Head of caudate nucleus (tissue), 42 donors: ENCODE measurements at places on chromosomes 2 and 18.

DNA sequence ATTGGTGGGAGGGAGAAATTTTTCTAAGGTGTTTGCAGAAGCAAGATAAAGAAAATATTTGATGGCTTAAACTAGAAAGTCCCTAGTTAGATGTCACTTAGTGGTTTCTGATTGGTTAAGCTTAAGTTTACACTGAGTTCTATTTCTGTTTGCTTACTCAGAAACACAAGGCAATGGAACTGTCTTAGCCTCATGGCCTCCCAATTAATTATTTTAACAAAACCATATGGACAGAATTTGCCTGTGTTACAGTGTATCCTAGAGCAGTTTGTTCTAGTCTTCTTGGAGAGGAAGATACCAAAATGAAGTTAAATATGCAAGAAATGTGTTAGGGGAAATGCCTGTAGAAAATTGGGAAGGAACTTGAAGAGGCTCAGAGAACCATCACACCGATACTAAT is 4.6 kb upstream of the IMPACT start:
- DNase-seq = no peak

GRCh38 chr2:174833737-174834136 is 69.5 kb upstream of the CHRNA1 start:
- no peak for DNase-seq

DNA sequence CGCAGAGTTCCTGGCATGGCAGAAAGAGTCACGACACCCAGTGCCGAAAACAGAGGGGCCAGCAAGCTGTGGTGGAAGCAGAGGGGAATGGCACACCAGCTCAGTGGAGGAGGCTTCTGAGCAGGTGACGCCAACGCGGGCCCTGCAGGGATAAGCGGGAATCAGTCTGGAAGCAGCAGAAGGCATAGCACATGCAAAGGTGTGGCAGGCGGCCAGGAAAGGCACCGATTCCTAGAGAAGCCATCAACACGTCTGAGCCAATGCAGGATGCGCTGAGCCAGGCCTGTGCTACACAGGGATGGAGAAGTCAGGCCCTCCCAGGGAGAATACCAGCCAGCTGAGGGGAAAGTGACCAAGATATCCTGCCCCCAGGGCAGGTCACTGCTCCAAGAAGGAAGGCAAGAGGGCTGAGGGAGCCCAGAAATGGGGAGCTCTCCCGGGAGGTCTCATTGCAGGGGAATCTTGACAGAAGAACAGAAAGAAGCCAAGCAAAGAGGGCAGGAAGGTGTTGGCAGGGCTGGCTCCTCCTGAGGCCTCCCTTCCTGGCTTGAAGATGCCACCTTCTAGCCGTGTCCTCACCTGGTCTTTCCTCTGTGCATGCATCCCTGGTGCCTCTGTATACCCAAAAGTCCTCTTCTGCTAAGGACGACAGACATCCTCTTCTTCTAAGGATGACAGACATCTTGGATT is 16.3 kb downstream of the TEX51 start:
- no peak for DNase-seq

GRCh38 chr2:179467111-179467510 is 202.5 kb upstream of the SESTD1 start:
- no peak for DNase-seq

GRCh38 chr2:81304154-81304830 is 999.7 kb upstream of the LRRTM1 start:
- DNase-seq = no peak

- no peak for DNase-seq
These were observed 77.3 kb downstream of the TEX51 start for GRCh38 chr2:126975671-126976655.

DNA sequence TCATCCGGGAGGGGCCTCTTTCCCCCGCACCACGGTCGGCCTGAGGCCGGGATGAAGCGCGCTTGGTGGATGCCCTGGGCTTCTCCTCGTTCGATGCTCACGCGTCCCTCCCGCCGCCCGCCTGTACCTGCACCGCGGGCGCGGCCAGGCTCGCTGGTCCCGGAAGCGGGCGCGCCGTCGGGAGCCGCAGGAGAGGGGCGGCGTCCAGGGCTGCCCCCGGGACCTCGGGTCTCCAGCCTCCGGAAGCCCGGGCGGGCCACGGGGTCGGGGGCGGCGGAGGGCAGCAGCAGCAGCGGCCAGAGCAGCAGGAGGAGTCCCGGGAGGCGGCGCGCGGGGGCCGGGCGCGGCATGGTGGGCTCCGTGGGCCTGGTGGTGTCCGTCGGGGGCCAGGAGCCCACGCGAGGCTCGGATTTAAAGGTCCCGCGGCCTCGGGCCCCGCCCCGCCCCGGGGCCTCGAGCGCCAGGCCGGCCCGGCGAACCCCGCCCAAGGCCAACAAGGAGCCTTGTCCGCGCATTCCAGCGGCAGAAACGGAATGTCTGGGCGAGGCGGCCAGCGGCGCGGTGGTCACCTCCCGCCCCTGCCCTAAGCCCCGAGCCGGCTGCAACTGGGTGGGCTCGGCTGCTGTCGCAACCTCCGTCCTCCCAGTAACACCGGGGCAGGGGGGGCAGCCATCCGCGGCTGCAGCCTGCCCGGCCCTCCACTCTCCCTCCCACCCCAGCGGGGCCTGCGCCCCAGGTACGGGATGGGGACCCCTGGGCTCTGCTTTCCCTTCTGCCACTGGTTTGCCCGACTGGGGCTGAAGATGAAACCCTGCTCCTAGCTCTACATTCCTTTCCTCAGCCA is at the start of gene MATN3:
TSS of gene MATN3 (minus strand) at position 387 of the 844 bp plus-strand sequence. CDS start at position 350, 37 bp downstream.
- no peak for DNase-seq

DNA sequence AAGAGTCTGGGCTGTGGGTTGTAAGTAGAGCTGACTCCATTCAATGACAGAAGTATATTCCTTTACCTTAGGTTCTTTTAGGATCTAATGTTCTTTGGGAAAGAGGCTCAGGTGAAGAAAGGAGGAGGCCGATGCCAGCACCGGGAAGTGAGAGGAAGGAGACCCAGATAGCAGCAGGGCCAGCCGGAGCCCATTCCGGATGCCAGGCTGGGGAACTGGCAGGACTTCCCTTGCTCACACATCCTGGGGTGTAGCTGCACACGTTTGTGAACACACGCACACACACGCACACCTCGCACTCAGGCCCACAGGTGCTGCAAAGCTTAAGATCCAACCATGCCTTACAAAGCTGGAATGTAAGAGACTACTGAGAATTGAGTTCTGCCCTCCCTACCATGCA is 95.8 kb upstream of the SMAD2 start:
- peak; percentile 37 for DNase-seq

GRCh38 chr2:232497348-232497747 is 9.7 kb upstream of the ECEL1 start:
- DNase-seq = no peak

DNA sequence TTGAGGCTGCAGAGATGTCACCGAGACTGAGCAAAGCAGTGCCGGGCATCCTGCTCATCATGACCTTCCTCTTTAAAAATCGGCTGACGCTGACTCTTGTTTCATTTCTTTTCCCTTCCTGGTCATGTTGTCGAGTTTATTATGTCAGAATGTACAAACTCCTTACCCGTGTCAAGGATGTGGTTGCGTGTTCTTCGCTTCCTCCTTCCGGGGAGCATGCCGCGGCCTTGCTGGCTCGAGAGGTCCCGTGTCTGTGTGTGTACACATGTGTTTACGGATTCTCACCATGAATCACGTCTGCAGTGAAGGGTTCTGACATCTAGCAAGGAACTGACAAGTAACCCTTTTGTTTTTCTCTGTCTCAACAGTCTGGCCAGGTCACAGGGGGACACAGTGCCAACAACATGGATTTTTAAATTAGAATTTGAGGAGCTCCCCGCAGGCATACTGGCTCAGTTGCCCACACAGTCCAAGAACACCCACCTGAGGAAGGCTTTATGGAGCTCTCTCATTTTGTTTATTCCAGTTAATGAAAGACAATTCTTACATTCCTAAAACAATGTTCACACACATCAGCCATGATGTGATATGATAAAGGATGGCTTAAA is 60.2 kb downstream of the MYT1L start:
- no peak for DNase-seq

GRCh38 chr2:233764264-233764663 is 4.2 kb downstream of the UGT1A1 start:
- no peak for DNase-seq

DNA sequence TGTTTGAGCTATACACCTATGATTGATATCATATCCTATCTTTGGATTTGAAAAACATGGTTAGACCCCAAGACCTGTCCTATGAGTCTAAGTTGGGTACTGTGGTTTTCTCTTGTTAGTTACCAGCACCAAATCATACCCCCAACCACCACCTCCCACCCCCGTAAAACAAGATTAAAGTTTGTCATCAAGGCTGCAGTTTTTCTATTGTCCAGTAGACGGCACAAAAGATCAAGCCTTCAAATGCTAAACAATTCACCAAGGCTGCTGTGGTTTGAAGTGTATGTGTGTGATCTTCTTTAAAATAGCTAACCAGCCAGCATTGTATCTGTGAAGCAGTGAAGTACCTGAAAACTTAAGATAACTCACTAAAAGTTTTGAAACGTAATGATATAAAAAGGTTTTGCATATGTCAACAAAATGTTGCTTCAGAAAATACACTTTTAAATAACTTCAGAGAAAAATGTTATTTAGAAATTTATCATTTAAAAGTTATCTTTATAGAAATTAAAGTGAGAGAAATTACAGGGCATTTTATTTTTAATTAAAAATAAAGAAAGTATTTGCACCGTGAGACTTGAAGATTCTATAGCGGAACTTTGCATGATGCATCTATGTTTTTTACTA is 5.8 kb upstream of the MEIS1 start:
- DNase-seq = no peak

- no peak for DNase-seq
These were observed 600.2 kb downstream of the NYAP2 start for GRCh38 chr2:225999692-226000091.

GRCh38 chr2:223768179-223768578 is 69.2 kb downstream of the AP1S3 start:
- no peak for DNase-seq

GRCh38 chr2:174591740-174592139 is 5.9 kb downstream of the WIPF1 start:
- no peak for DNase-seq

GRCh38 chr2:46135228-46135855 is 161.9 kb upstream of the EPAS1 start:
- no peak for DNase-seq

DNA sequence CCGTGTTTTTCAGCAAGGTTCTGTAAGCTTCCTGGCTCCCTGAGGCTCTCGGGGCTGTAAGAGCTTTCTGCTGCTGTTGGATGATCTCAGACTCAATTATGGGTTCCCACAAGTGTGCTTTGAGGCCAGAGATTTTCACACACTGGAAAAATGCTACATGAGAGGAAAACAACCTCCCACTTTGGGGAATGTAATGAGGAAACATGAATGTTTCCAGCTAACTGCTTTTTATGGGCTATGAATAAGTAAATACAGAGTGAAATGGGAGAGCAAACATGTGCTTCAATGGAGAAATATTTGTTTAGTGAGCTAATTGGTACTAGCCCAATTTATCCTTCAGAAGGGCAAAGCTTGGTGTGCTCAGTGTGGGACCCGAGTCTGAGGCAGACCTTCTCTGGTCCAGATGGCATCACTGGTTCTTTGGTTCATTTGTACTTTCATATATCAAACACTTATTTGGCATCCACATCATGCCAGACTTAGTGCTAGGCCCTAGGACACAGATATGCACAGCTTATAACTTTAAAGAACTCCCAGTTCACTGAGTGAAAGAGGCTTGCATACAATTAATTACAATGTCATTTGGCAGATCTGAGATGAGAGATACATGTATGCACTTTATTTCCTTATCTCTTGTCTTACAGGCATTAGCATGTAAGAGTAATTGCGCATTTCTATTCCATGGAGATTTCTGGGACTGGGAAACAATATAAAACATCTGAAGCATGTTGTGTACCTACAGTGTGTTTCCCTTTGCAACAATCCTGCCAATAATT is 248.8 kb downstream of the RDH14 start:
- DNase-seq = no peak

- DNase-seq = no peak
These were observed 21.7 kb downstream of the LAMA3 start for GRCh38 chr18:23710946-23711345.

GRCh38 chr2:203578759-203579643 is 43.9 kb upstream of the RAPH1 start:
- DNase-seq = no peak

DNA sequence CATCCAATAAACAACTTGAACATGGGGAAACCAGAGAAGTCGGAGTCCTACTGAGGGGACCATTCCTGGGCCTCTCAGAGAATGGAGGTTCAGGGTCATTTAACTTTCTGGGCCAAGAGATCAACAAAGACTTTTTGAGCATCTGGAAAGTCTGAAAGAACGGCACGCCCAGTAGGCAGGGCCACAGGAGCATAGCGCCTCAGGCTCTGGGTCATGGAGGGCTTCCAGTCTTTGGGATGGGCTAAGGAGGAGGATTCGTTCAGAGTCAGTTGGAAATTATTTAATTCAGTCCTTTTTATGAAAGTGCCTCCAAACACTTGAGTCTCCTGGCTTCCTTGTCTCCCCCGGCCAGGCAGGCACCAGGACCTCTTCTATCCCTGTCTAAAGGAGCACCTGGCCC is 101.1 kb upstream of the GLI2 start:
- DNase-seq = no peak

- no peak for DNase-seq
These were observed 423.7 kb downstream of the METTL4 start for GRCh38 chr18:2147476-2148230.

GRCh38 chr2:219619235-219619634 is 8.2 kb upstream of the SLC4A3 start:
- no peak for DNase-seq

DNA sequence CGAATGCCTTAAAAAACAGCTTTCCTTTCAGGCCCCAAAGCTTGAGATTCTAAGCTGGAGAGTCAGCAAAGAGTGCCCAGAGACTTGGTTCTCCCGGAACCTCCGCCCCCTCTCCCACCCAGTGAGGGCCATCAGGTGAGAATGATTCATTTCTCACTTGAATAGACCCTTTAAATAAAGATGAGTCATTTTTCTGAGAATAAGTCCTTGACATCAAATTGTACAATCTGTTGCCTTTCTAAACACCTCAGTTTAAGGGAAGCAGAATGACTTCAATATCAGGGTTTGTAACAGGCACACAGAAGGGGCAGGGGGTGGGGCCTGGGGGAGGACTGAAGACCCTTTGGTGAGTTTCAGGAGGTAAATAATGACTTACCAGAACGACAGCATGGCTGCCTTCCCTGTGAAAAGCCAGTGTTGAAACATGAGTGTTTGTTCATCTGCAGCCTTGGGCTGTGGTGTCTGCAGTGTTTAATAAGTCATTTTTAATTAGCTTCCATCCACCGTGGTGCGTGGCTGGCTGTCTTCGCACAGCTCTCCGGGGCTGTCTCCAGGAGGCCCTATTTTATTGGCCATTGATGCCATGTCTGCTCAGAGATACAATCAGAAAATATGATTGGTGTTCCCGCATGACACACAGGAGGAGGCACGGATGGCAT is 134.9 kb upstream of the ZNF236 start:
- peak; percentile 48 for DNase-seq
